Articular chondrocyte of knee joint (primary cell): ENCODE measurements at places on chromosomes 3 and 15. TPM values are rescaled to one million over a fixed set of nuclear protein-coding genes. Genes with fewer than 3 reads are reported as not detected.

Gene ZNF35
- 12.4 and 12.7 TPM in 2 replicates for total RNA-seq

Gene RNU5B-1
- not detected in 2 replicates for total RNA-seq

Gene CX3CR1
- under 0.01 TPM in 1 of 2 replicates, not detected in the other for total RNA-seq

Gene SGO1
- 4.2 and 5.4 TPM in 2 replicates for total RNA-seq

Gene COL6A6
- under 0.01 TPM in 1 of 2 replicates, not detected in the other for total RNA-seq

Gene LHFPL4
- total RNA-seq = under 0.01 TPM in 1 of 2 replicates, not detected in the other

Gene CHRNA3
- not detected in 2 replicates for total RNA-seq

Gene ADAMTS7
- total RNA-seq = 3.1 and 5.1 TPM in 2 replicates

Gene ASTE1
- total RNA-seq = 8.9 TPM in 2 replicates

Gene PRRT3
- 4.6 and 5.5 TPM in 2 replicates for total RNA-seq

Gene SPPL2A
- total RNA-seq = 142 and 173 TPM in 2 replicates

Gene OXSM
- total RNA-seq = 11.6 and 12.0 TPM in 2 replicates

Gene OGG1
- 18.6 and 22.6 TPM in 2 replicates for total RNA-seq

Gene FMN1
- 3.4 and 6.3 TPM in 2 replicates for total RNA-seq
